Neuronal stem cell (in vitro differentiated cells): ENCODE measurements at places on chromosomes 5 and 9.

DNA sequence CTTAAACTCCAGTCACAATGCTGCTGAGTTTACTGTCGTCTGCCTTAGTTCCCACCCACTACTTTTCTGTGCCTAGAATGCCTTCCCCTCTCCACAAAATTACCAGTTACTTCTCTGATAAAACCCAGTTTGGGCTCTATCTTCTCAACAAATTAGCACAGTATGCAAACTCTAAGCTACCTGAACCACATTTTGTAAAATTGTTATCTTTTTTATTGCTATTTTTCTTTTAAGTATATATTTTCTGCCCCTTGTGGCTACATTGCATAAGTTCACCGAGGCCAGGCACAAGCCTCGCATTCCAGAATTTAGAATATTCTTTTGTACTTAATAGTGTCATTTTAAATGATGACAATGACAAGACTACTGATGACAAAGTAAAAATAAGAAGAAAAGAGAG is 60.0 kb downstream of the POU5F2 start:
- no peak for DNase-seq

GRCh38 chr5:816176-816575 is 31.6 kb upstream of the ZDHHC11B start:
- DNase-seq: no peak

- DNase-seq: no peak
Measured at GRCh38 chr5:178429491-178430185, 160.6 kb downstream of the COL23A1 start.

- DNase-seq: no peak
Measured at GRCh38 chr5:147384346-147385193, 125.3 kb downstream of the DPYSL3 start.

- DNase-seq: no peak
Measured at GRCh38 chr9:80842389-80842788, 847.0 kb downstream of the TLE1 start.

GRCh38 chr5:125708583-125708982 is 714.6 kb upstream of the GRAMD2B start:
- no peak for DNase-seq

DNA sequence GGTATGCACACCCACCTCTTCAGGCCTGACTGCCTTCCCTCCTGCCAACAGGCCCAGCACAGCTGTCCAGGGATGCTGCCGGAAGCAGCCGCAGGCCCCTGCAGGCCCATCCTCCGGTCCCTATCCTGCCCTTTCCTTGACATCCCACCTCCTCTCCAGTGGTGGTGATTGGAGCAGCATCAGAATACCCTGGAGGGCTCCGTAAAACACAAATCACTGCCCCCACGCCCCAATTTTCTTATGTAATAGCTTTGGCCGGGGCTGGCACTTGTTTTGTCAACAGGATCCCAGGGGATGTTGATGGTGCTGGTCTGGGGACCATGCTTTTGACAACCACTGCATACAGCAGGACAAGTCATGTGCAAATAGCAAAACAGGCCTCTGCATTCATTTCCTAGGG is 274.5 kb downstream of the GADD45G start:
- DNase-seq: no peak
